ENCODE measurements at places on chromosomes 13 and 19.
A peak's percentile ranks its signal among the peaks of the same experiment; 100 is the strongest.

GRCh38 chr13:27966641-27967202 lies 2.4 kb downstream of the CDX2 start:
- DNase-seq = no peak

DNA sequence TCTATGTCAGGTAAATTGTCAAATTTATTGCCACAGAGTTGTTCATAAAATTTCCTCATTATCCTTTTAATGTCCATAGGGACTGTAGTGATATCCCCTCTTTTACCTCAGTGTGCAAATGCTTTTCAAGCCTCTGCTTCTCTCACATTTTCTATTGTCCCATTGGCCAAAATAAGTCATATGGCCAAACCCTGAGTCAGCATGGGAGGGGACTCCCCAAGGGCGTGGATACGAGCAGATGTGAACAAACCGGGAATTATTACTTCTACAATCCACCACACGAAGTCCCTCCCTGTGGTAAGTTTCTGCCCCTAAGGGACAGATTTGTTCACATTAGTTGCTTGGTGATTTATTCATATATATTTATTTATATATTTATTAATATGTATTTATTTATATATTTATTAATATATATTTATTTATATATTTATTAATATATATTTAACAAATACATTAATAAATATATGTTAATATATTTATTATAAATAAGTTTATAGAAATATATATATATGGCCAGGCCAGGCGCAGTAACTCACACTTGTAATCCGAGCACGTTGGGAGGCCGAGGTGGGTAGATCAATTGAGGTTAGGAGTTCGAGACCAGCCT lies 20.1 kb upstream of the CAMSAP3 start:
- DNase-seq = no peak

- DNase-seq = no peak
Observed at GRCh38 chr13:113822956-113823744, 40.7 kb downstream of the GAS6 start.

DNA sequence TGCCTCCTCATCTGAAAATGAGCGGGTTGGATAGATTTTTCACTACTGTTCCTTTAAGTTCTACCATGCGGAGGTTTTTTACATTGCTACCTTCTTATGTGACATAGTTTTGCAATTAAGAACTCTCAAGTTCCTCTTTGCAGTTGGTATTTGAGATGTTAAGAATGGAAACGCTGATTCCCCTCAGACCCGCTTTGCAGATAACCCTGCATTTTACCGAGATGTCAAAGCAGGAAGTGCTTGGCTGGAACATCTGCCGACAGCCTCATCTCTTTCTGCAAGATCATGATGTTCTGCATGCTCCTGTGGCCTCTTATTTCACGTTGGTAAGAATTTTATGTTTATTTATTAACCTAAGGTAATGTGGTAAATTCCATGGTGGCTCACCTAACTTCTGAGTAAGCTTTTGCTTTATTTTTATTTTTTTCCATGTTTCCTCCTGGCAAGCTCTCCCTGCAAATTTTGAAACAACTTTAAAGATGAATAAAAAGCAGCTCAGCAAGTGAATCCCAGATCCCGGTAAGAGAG lies 22.5 kb downstream of the PABPC3 start:
- no peak for DNase-seq

GRCh38 chr19:5292822-5293611 lies 47.6 kb downstream of the PTPRS start:
- DNase-seq = peak; percentile 86

GRCh38 chr19:12636631-12637030 lies 25.9 kb downstream of the ZNF791 start:
- no peak for DNase-seq

- peak; percentile 51 for DNase-seq
Observed at GRCh38 chr19:41934849-41935374, 6.7 kb upstream of the ERFL start.

GRCh38 chr13:86710896-86711295 lies 911.7 kb upstream of the SLITRK6 start:
- no peak for DNase-seq

GRCh38 chr19:14405380-14405757 lies 13.8 kb downstream of the DDX39A start:
- DNase-seq = no peak

GRCh38 chr19:50909240-50910070 lies 1.7 kb downstream of the KLK4 start:
- DNase-seq = peak; percentile 29

DNA sequence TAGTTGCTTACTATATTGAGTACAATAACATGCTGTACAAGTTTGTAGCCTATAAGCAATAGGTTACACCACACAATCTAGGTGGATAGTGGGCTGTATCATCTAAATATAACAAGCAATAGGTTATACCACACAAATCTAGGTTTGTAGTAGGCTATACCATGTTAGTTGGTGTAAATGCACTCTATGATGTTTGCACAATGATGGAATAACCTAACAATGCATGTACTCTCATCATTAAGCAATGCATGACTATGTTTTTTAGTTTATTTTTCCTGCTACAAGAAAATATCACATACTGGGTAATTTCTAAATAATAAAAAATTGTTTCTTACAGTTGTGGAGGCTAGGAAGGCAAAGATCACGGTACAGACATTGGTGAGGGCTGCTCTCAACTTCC lies 262.5 kb downstream of the SLITRK6 start:
- no peak for DNase-seq

DNA sequence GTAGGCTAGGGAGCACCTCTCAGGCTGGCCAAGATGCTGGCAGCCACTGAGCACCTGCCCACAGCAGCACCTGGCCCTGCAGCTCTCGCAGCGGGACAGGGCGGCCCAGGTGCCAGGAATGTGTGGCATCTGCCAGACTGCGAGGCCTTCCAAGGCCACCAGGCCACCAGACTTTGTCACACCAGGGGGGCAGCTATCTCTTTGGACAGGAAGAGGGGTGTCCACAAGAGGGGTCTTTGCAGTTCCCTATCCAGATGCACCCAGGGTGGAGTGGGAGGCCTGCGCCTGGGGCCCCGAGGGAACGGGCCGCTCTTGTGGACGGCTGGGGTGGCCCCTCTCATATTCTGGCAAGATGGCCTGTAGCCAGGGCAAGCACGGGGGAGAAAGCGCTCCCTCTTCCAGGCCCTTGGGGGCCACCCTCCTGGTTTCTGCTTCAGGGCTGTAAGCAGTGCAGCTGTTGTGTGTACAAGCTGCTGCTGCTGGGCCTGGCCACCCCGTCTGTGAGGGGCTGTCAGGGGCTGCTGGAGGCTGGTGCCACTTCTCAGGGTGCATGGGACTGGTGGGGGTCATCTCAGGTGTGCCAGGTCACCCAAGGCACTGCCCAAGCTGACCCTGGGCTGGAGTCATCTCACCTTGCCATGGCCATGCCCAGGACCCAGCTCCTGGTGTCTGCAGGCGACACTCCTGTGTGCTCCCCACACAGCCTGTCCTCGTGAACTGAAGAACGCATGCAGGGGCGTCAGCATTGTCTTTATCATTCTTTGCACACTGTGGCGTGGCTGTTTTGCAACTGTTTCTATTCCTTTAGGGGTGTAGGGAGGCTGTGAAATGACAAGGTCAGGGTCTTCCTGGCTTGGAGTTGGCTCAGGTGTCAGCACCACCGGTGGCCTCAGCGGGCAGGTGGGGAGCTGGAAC lies 1.8 kb downstream of the TEX29 start:
- no peak for DNase-seq

DNA sequence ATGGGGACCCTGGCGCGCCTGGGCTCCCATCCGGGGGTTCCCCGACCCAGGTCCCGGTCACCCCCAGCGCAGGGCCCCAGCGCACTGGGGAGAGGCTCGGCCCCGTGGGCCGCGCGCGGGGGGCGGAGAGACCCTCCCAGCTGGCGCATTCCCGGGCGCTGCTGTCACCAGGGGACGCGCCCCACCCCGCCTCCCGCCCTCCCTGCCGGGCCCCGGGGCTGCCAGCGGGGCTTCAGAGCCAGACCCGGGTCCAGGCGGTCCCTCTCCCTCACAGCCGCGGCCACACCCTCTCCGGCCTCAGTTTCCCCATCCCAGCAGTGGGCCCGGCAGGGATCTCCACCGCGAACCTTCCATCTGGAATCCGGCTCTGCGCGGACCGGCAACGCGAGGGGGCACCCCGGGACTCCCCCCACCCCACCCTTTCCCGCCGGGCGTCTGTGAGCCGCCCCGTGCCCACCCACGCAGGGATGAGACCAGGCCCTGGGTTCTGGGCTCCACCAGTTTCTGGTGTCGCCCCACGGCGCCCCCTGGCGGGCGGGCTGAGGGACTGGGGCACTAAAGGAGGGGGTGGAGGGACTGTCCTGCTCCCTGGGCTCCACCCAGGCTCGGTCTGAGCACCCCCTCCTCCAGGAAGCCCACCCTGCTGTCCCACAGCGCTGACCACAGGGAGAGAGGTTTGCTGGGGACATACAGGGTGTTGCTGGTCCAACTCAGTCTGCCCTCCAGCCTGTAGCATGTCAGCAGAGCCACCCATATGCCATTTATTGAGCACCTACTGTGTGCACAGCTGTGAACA lies 878 bp upstream of the ADAMTSL5 start:
- peak; percentile 53 for DNase-seq

- no peak for DNase-seq
Observed at GRCh38 chr19:18904334-18905057, 8.5 kb upstream of the CERS1 start.

- DNase-seq = no peak
Observed at GRCh38 chr13:34303346-34303745, 485.4 kb downstream of the RFC3 start.

DNA sequence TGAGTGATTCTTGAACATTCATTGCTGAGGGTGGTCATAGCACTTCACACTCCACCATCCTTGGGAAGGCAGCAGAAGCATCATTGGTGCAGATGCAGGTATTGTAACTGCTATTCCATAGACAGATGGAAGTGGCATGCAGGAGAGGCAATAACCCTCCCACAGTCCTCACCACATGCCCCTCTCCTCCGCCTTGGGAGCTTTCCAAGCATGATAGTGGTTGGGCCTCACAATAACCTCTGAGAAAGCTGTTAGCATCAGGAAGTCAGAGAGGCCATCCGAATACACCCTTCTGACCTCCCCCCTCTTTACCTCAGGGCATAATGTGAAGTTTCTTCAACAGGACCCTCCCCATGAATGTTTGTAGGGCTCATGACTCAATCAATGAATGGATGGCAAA lies 177.9 kb downstream of the KATNAL1 start:
- DNase-seq = no peak

GRCh38 chr13:112658808-112659207 lies 31.0 kb upstream of the ATP11A start:
- DNase-seq = no peak

DNA sequence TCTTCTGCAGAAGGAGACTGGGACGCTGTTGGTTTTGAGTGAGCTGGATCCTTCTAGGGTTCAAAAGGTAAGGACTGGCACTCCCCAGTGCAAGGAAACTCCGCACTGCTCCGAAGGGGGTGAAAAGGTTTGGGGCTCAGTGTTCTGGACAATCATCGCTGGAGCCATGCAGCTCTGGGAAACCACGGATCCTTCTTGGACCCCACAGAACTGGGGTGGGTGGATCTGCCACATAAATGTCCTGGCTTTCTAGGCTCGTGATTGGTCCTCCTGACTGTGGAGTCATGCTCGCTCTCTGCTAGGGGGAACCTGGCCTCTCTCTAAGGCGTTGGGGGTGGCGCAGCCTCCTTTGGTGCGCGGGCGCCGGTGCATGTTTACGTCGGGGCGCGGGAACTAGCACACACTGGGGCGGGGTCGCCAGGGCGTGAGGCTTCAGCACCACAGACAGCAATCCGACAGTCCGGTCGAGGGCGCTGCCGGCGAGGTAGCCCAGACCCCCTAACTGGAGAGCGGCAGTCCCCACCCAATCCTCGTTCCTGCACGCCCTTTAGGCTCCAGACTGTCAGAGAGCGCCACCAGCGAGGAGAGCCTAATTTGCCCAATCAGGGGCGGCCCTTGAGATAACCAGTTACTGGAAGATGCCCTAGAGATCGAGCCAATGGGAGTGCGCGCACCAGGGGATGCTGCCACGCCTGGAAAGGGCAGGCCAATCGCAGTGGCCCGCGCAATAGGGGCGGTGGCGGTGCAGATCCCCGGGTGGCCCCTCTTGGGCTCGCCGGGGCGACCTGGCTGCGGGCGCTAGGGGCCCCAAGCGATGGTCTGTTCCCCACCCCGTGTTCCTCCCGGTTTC lies 913 bp upstream of the ELAVL3 start:
- DNase-seq = peak; percentile 81

DNA sequence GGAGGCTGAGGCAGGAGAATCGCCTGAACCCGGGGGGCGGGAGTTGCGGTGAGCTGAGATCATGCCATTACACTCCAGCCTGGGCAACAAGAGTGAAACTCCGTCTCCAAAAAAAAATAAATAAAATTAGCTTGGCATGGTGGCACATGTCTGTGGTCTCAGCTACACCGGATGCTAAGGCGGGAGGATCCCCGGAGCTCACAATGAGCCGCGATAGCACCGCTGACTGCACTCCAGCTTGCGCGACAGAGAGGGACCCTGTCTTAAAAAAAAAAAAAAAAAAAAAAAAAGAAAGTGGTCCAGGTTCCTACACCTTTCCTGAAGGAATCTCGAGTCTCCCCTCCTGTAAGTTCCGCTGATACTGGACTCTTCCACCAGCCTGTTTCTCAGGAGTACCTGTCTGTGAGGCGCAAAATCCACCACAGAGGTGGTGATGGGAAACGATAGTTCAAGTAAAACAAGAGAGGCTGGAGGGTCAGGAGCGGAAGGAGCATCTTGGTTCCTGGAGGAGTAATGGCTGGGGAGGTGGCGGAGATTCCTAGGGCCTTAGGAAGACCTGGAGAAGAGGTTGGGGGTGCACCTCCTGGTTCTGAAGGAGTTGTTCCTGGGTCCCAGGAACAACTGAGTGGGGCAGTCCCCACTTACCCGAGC lies 471 bp downstream of the FUT1 start:
- DNase-seq = no peak

GRCh38 chr19:54191811-54192453 lies 824 bp downstream of the TSEN34 start:
- DNase-seq = no peak

- DNase-seq = no peak
Observed at GRCh38 chr19:3027292-3027691, 1.8 kb downstream of the TLE2 start.

GRCh38 chr13:67769063-67769986 lies 539.2 kb upstream of the PCDH9 start:
- DNase-seq = no peak

GRCh38 chr13:77774181-77774580 lies 76.7 kb downstream of the SLAIN1 start:
- no peak for DNase-seq

- no peak for DNase-seq
Observed at GRCh38 chr19:1006711-1007398, 6.6 kb downstream of the GRIN3B start.

DNA sequence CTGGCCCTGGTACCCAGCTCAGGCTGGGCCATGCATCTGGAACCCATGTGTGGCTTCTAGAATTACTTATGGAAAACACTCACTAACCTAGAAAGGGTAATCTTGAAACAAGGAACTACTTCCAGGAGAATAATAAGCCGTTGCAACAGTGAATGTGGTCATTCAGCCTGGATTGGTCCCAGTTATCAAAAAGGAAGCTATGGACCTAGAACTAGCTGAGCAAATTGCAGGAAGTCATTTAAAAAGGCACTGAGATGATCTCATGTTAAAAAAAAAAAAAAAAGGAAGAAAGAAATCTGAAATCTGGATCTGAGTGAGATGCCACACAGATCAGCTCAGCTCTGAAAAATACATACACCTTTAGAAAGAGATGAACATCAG lies 59.6 kb downstream of the DCT start:
- no peak for DNase-seq

All from fibroblast of skin of right quadriceps (primary cell).